ENCODE measurements at places on chromosomes 1 and 21.

- H3K4me1 ChIP-seq = peaks cover 12% of the 10 kb centered on the region
- DNase-seq = no peak
- H3K27me3 ChIP-seq = no peaks in the 10 kb centered on the region
- peaks cover 2% of the 10 kb centered on the region for H3K36me3 ChIP-seq
- no peak overlapping the region for H3K27ac ChIP-seq
Observed at GRCh38 chr1:36248250-36248894, 24.1 kb downstream of the THRAP3 start.

- no peak for DNase-seq
- peaks cover 27% of the 10 kb centered on the region for H3K36me3 ChIP-seq
- H3K4me3 ChIP-seq = no peak overlapping the region
- no peak overlapping the region for H3K27ac ChIP-seq
- no peaks in the 10 kb centered on the region for H3K27me3 ChIP-seq
- peaks cover 97% of the 10 kb centered on the region for H3K4me1 ChIP-seq
Observed at GRCh38 chr1:26282401-26282918, 2.6 kb downstream of the SH3BGRL3 start.

DNA sequence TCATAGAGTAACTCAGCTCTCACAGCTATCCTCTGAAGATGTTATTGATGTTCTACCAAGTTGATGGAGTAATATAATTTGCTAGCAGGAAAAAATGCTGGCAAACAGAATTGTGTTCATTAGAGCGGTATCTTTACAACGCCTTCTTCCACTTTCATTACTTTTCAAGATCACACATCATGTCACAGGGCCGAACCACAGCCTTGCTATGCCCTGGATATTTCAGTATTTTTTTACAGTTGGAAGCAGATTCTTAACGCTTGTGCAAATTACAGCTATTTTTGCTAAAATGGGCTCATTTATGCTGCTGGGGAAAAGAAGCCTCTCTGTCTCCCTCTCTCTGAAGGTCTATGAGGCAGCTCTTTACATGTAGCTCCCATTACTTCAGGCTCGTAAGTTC lies 632.2 kb downstream of the KIF26B start:
- no peaks in the 10 kb centered on the region for H3K4me1 ChIP-seq
- no peak overlapping the region for H3K27ac ChIP-seq
- H3K4me3 ChIP-seq = no peak overlapping the region
- no peaks in the 10 kb centered on the region for H3K27me3 ChIP-seq

- DNase-seq = peak; percentile 80
- H3K36me3 ChIP-seq = no peaks in the 10 kb centered on the region
- H3K27me3 ChIP-seq = no peaks in the 10 kb centered on the region
- H3K4me3 ChIP-seq = peak overlapping the region; percentile 15
- peak overlapping the region; percentile 45 for H3K27ac ChIP-seq
- peaks cover 26% of the 10 kb centered on the region for H3K4me1 ChIP-seq
Observed at GRCh38 chr1:10694633-10695627, 101.5 kb downstream of the CASZ1 start.

DNA sequence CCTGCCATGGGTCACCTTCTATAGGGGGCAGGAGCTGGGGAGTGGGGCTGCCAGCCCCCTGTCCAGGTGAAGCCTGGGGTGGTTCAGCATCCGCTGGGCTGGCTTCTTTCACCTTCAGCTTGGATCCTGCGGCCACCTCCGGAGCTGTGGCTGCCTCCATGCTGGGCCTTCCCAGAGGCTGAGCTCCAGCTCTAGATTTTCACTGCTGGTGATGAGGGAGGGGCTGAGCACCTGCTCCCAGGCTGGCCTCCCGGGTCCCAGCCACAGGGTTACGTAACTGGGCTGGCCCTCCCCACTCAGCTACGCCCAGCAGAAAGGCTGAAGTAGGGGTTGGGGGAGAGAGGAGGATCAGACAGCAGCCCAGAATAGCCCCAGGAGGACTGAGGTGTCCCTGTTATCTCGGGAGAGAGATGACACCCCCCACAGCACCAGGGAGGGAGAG lies at the start of gene MYBPHL:
MYBPHL (minus strand) TSS at position 180 of the 442 bp plus-strand sequence; CDS start at position 160, 20 bp downstream.
- H3K4me1 ChIP-seq = peaks cover 8% of the 10 kb centered on the region
- H3K27me3 ChIP-seq = no peaks in the 10 kb centered on the region
- no peak within 1 kb of the TSS for H3K4me3 ChIP-seq
- no peaks in the 10 kb centered on the region for H3K36me3 ChIP-seq
- DNase-seq = no peak

DNA sequence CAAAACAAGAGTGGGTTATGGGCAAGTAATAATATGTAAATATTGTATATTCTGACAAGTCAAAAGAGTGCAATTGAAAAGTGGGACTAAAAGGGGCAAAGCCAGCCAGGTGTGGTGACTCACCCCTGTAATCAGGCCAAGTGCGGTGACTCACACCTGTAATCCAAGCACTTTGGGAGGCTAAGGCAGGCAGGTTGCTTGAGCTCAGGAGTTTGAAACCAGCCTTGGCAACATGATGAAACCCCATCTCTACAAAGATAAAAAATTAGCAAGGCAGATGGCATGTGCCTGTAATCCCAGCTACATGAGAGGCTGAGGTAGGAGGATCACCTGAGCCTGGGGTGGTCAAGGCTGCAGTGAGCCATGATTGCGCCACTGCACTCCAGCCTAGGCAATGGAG lies 304.0 kb downstream of the HHIPL2 start:
- no peak overlapping the region for H3K27ac ChIP-seq
- H3K4me1 ChIP-seq = no peaks in the 10 kb centered on the region
- H3K36me3 ChIP-seq = no peaks in the 10 kb centered on the region
- no peaks in the 10 kb centered on the region for H3K27me3 ChIP-seq

DNA sequence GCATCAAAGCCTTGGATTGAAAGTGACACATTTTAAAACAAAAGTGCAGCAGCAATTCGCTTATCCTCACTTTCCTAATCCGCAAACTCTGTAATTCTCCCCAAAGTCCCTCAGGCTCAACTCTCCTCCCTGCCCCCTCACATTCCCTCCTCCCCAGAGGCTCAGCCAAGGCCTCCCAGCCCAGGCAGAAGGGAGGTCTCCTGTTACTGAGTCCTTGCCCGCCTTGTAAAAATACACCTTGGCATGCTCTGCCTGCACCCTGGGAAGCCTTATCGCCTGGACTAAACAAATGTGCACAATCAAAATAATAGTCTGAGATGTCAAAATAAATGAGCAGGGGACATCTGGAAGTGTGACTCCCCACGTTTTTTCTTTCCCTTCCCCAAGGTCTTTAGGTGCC lies 109.7 kb downstream of the PLXNA2 start:
- no peak overlapping the region for H3K27ac ChIP-seq
- no peaks in the 10 kb centered on the region for H3K27me3 ChIP-seq
- H3K4me1 ChIP-seq = peaks cover 3% of the 10 kb centered on the region
- H3K4me3 ChIP-seq = no peak overlapping the region
- H3K36me3 ChIP-seq = no peaks in the 10 kb centered on the region
- no peak for DNase-seq

DNA sequence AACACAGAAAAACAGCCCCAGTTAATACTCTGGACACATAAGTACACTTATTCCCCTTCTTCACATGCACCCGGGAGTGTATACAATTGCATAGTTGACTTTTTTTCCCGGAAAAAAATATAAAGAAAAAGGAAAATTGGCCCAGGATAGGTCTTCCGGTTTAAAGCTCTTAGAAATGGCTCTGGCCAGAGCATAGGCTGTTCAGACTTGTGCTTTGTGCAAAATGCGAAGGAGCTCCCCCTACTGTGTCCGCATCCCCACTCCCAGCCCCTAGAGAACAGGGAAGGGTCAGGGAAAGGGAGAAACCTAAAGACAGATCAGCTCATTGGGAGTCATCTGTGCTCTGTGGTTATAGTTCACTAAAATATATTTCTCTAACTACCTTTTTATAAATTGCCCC lies 5.5 kb upstream of the MTMR11 start:
- no peak overlapping the region for H3K27ac ChIP-seq
- no peak overlapping the region for H3K4me3 ChIP-seq
- H3K4me1 ChIP-seq = peaks cover 7% of the 10 kb centered on the region
- DNase-seq = no peak

- no peak overlapping the region for H3K4me3 ChIP-seq
- H3K27ac ChIP-seq = no peak overlapping the region
- no peaks in the 10 kb centered on the region for H3K36me3 ChIP-seq
- DNase-seq = no peak
Observed at GRCh38 chr21:35311985-35312384, 262.9 kb upstream of the RUNX1 start.

DNA sequence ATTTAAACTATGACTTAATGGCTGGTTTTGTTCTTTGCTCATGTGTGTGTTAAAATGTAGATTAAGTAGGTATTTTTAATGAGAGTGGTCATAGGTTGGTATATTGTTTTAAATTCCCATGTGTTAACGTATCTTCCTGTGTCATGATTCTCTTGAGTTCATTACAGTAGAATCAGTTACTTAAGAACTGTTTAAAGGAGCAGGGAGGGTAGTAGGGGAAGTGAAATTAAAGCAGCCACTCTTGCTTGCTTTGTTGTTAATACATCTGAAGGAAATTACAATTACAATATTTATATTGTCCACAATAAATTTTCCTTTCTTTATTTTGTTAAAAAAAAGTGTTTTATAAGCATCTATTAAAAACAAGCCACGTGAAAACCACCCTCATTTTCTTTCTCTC lies 119.2 kb upstream of the KIAA1614 start:
- H3K27me3 ChIP-seq = no peaks in the 10 kb centered on the region
- DNase-seq = no peak
- peaks cover 1% of the 10 kb centered on the region for H3K36me3 ChIP-seq
- no peak overlapping the region for H3K4me3 ChIP-seq

- no peaks in the 10 kb centered on the region for H3K27me3 ChIP-seq
- H3K36me3 ChIP-seq = no peaks in the 10 kb centered on the region
- no peak overlapping the region for H3K4me3 ChIP-seq
- no peak for DNase-seq
Observed at GRCh38 chr1:152961226-152961891, 9.1 kb upstream of the SPRR4 start.

GRCh38 chr1:27428316-27429028 lies 36.0 kb downstream of the GPR3 start:
- H3K27me3 ChIP-seq = no peaks in the 10 kb centered on the region
- H3K36me3 ChIP-seq = peaks cover 18% of the 10 kb centered on the region
- peaks cover 42% of the 10 kb centered on the region for H3K4me1 ChIP-seq
- H3K27ac ChIP-seq = peak overlapping the region; percentile 18
- no peak overlapping the region for H3K4me3 ChIP-seq

DNA sequence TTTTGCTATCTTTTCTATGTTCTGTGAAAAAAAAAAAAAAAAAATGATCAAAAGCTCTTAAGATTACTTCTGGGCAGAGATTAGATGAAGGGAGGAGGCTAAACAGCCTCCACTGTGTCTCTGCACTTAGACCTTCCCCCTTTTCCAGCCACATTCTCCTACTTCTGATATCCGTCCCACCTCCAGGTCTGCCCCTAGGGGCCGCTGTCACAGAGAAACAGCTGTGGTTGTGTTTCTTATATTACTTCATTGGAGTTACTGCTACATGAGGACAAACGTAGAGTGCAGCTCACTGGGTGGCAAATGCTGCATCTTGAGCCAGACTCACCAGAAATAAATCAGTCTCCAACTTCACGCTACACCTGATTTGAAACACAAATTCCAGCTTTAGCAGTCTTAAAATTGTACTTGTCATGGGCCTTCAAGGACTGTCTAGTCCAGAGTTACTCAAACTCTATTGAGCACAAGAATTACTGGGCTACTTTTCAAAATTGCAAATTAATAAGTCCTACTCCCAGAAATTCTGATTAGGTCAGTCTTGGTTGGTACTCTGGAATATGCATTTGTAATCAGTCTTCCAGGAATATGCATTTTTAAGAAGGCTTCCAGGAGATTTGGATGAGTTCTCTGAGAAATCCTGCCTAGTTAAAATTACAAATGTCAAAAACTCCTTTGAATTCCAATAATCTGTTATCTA lies 125.2 kb upstream of the PTBP2 start:
- no peaks in the 10 kb centered on the region for H3K36me3 ChIP-seq
- no peak overlapping the region for H3K27ac ChIP-seq
- no peaks in the 10 kb centered on the region for H3K4me1 ChIP-seq
- peak; percentile 5 for DNase-seq

- H3K36me3 ChIP-seq = no peaks in the 10 kb centered on the region
- no peak overlapping the region for H3K4me3 ChIP-seq
- DNase-seq = no peak
- peaks cover 34% of the 10 kb centered on the region for H3K27me3 ChIP-seq
- peaks cover 23% of the 10 kb centered on the region for H3K4me1 ChIP-seq
Observed at GRCh38 chr1:77283701-77284425, 2.0 kb downstream of the AK5 start.

GRCh38 chr1:170318736-170319135 lies 173.0 kb downstream of the NTMT2 start:
- no peak for DNase-seq
- H3K36me3 ChIP-seq = no peaks in the 10 kb centered on the region
- H3K27me3 ChIP-seq = no peaks in the 10 kb centered on the region

DNA sequence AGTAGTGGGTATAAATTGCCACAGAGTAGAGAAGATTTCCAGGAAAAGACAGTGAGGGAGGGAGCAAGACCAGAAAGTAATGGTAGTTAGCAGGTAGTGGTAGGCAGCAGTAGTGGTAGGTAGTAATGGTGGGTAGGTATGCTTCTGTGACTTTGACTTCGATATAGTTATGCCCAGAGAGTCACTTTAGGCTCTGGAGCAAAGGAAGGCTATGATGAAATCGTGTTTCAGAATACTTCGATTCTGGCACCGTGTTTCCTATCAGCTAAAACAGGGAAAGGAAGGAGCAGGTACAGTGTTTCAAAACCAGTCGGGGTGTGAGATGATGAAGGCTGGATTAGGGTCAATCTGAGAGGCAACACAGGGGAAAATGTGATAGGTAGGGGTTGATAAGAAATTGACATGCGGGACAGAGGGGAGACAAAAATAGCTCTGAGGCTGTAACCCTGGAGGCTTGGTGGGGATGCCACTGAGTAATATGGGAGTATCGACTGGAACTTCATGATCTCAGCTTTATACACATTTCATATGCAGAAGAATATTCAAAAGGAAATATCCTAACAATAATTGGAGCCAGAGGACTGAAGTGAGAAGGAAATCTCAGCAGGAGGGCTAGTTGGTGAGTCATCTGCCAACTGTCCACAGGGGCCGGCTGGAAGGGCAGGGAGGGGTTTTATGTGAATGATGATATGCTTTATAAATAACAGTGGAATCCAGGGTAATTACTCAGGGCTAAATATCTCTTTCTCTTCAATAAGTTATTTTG lies 25.2 kb upstream of the TRIM45 start:
- no peak overlapping the region for H3K4me3 ChIP-seq
- no peaks in the 10 kb centered on the region for H3K27me3 ChIP-seq
- no peaks in the 10 kb centered on the region for H3K36me3 ChIP-seq
- no peak overlapping the region for H3K27ac ChIP-seq
- no peak for DNase-seq
- H3K4me1 ChIP-seq = no peaks in the 10 kb centered on the region

DNA sequence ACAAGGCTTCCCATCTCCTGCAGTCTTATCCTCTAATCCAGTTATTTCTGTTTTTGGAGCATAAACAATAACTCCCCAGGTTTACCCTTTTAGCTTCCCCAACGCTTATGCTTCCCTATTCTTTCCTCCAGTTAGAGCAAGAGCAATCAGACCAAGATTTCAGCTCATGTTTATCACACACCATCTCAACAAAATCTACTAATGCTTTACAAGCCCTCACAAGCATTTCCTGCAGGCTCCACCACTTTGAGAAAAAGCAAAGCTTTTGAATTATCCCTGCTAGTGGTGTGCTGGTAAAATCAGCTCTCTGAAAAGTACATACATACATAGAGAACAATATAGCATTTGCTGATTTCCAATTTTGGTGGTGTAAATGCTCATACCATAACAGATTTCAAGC lies 92.9 kb downstream of the EDEM3 start:
- peaks cover 10% of the 10 kb centered on the region for H3K4me1 ChIP-seq
- no peak overlapping the region for H3K27ac ChIP-seq
- peaks cover 9% of the 10 kb centered on the region for H3K27me3 ChIP-seq
- no peaks in the 10 kb centered on the region for H3K36me3 ChIP-seq
- no peak overlapping the region for H3K4me3 ChIP-seq

- no peaks in the 10 kb centered on the region for H3K27me3 ChIP-seq
- no peaks in the 10 kb centered on the region for H3K36me3 ChIP-seq
- H3K4me3 ChIP-seq = no peak overlapping the region
- H3K4me1 ChIP-seq = peaks cover 14% of the 10 kb centered on the region
Observed at GRCh38 chr1:44501047-44501890, 96.2 kb downstream of the RNF220 start.

All from natural killer cell (primary cell).